ENCODE measurements at places on chromosomes 3 and 15.

DNA sequence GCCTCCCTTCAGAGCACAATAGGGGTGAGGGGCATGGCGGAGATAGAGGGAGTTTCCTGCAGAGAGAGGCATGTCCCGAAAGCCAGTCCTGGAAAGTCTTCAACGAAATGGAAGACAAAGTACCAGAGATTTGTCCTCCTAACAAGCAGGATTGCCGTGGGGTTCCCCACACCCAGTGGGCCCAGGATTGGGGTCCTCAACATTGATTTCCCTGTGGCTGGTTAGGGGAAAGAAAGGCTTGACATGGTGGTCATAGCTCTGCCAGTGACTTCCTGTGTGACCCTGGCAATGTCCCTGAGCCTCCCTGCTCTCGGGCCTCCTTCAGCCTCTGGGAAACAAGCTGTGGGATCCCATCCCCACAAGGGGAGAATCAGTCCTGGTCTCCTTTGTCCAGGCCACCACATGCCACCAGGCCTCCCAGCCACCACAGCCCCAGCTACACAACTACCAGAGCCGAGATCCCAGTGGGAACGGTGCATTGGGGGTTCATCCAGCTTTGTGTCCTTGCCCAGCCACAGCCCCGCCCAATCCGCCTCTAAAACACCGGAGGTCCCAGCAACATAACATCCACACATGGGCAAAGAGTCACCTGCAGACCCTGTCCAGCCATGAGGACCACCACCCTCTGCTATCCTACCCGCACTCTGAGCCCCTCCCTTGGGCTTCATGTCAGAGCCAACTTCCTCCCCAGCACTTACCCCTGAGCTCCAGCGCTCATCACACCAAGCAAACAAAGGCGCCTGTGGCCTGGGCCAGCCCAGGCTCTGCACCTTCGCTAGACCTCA is 63.0 kb downstream of the ADAMTS17 start:
- DNase-seq = no peak

GRCh38 chr15:29242456-29243242 is 27.0 kb downstream of the NSMCE3 start:
- peak; percentile 4 for DNase-seq

- DNase-seq = no peak
Observed at GRCh38 chr3:196707566-196707965, 4.5 kb downstream of the CEP19 start.

DNA sequence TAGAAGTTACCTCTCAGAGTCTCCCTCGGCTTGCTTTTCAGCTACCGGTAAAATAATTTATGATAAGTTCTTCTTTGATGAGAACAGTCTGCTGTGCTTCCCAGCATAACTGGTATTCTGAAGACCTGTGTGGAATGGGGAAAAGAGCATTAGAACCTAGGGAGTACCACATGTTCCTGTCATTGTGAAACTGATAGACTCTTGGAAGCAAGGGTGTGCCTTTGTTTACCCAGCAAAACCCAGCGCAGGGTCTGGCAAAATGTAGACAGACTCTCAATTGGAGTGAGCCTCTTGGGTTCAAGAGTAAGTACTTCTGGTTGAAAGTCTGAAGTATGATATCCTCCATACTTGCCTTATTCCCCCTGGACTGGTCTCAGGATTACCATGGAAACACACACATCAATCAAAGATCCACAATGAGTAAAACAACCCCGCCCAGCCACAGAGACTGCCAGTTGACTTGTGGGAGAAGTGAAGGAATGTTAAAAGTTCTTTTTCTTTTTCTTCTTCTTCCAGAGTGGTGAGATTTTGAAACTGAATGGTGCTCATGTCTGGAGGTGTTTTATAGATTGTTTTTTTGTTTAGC is 652.4 kb upstream of the NAALADL2 start:
- DNase-seq = no peak

GRCh38 chr3:52769786-52770455 is 819 bp downstream of the NEK4 start:
- DNase-seq = peak; percentile 7

- DNase-seq = no peak
Observed at GRCh38 chr15:62474771-62475124, 309.7 kb upstream of the C2CD4B start.

- no peak for DNase-seq
Observed at GRCh38 chr3:56775445-56775837, 26.3 kb downstream of the ARHGEF3 start.

DNA sequence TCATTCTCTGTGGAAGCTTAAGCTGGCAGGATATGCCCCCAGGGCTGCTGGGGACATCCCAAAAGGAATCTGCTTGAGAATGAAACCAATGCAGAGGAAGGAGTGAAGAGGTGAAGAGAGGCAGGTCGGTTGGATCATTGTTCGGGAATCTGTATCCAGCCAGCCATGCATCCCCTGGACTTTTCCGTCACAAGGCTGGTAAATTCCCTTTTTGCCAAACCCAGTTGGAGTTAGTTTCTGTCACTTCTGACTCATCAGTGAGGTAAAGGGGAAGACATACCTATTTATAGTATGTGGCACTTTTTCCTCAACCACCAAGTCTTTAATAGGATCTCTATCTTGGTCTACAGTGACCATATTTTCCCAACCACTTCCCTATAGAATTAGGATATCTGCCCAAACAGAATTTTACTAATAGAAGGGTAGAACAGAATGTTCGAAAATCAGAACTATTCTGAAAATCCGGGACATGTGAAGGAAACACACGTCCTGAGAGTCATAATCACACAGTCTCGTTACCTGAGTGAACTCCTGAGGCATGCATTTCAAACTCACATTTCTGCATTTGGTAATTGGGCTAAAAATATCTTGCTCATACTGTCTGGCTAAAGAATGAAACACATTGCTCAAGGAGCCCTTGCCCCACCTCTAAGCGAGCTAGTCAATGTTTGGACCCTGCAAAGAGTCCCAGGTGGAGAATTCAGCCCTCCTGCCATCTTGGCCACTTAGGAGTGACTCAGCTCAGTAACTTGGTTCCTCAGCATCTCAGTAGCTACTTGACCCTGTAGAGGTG is 289.7 kb upstream of the ADAMTS9 start:
- peak; percentile 44 for DNase-seq

GRCh38 chr15:68578175-68578979 is 416 bp upstream of the CORO2B start:
- peak; percentile 70 for DNase-seq

DNA sequence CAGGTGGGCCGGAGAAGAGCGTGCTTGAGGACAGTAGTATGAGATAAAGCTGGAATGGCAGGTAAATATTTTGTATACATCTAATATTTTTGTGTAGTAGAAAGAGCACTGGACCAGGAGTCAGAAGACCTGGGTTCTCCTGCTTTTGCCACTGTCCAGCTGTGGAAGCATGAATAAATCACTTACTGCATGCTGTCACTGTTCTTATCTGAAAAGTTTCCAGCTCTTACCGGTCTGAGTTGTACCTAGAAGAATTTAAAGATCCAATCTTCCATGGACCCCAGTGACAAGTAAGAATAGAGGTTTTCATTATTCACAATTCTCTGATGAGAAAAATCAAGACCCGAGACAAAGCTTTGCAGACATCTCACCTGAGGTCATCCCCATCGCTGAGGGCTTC is 5.9 kb downstream of the XPC start:
- no peak for DNase-seq

DNA sequence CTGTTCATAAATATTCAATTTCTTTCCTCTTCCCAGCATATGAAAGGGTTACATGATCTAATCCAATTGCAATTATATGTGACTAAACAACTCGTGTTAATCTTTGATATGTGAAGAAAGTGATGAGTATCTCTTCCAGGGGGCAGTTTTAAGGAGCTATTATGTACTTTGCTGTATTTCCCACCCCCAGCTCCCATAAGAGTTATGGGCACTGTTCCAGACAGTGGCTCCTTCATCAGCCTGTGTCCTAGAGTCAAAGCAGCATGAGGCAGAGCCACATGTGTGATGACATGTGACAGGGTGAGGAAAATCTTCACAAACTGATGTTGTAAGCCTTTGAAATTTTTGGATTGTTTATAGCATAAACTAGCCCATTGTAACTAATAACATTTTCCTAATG is 315.4 kb downstream of the DIPK2A start:
- peak; percentile 2 for DNase-seq

DNA sequence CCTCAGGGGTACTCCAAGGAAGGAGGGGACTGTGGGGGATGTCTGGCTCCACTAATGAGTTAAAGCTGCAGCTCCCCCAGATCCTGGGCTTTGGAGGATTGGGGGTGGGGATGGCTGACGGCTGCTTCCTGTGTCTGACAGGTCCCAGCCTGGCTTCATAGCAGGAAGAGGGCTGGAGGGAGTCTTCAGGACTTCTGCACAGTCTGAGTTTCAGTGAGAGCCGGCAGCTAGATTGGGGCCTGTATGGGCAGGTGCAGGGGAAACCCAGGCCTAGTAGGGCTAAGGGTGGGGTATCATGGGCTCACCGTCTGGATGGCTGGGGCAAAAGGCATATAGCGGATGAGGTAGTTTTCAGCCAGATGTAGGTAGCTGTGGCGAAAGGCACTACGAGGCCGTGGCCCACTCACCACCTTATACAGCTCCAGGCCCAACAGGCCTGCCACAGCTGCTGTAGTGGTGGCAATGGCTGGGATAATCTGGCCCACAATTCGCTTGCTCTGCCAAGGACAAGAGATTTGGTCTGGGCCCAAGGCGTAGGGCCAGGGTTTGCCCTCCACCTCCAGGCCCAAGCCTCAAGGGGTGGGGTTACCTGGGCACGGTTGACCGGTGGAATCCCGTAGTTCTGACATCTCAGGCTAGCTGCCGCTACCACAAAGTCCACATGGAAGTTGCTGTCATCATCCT is 4.5 kb downstream of the INKA1 start:
- DNase-seq = peak; percentile 64

- DNase-seq = no peak
Observed at GRCh38 chr3:13148561-13149329, 75.5 kb upstream of the IQSEC1 start.

GRCh38 chr3:82382831-82383230 is 621.4 kb upstream of the GBE1 start:
- DNase-seq = no peak

GRCh38 chr3:53183514-53183913 is 22.5 kb downstream of the PRKCD start:
- no peak for DNase-seq

GRCh38 chr3:102936511-102937045 is 501.8 kb downstream of the ZPLD1 start:
- no peak for DNase-seq

DNA sequence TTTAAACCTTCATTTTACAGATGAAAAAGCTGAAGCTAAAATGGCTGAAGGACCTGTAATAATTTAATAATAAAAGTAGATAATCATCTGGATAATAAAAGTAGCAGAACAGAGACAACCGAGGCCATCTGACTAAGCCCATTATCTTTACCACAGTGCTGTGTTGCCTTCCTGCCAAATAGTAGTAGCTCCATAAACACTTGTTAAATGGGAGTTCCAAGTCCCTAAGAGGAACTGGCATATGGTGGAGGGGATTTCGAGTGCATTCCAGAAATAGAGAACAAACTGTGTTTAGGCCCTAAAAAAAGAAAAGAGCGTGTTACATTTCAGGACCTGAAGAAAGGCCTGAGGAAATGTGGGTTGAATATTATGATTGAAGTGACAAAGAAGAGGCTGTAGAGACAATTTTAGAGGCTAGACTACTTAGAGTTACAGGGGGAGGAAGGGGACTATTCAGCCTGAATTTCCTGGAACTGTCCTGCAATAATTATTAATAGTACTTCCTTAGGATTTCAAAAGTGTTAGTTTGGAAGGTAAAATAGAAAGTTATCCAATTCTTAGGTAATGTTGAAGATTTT is 424.3 kb downstream of the ROBO2 start:
- DNase-seq = no peak

DNA sequence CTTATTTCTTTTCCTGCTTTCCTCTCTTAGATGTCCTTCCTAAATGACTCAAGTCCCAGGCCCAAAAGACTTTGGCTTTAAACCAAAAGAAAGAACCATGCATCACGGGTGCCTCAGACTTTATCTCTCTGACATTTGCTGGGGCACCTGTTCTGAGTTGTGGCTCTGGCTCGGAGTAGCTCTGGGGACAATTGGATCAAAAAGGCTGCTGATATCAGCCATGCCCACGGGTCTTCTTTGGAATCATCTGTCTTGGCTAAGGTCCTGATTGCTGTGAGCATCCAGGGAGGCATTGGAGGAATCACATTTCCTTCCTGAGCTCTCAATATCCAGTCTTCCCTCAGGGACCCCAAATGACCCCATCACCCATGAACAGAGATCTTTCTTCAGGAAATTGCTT is 59.9 kb downstream of the CLSTN2 start:
- DNase-seq = no peak

DNA sequence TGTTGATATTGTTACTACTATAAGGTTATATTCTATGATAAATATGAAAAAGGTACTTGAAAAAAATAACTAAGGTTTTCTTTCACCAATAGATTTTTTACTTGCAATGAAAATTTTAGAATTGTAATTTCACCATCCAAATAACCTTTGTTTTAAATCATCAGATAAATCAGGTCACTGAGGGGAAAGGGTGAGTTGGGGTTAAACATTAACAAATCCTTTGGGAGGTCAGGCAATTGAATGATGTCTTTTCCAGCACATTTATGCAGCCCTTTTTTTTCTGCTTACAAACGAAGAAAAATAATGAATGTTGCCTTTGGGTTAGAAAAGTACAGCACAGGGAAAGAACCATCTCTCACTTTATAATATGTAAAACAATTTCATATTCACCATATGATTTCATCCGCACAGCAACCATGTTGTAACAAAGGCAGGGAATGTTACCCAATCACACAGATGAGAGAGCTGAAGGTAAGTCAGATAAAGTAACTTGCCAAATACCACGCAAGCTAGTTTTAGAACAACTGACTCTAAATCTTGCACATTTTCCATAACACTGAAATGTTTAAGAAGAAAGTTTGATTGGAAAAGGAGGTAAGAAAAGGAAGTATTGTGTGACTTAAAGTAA is 151.3 kb downstream of the FGF12 start:
- no peak for DNase-seq

- no peak for DNase-seq
Observed at GRCh38 chr3:95044101-95044500, 981.2 kb downstream of the NSUN3 start.

GRCh38 chr3:122890720-122891220 is 95.9 kb downstream of the SLC49A4 start:
- DNase-seq = no peak

- no peak for DNase-seq
Observed at GRCh38 chr15:66508293-66508883, 3.3 kb downstream of the ZWILCH start.

DNA sequence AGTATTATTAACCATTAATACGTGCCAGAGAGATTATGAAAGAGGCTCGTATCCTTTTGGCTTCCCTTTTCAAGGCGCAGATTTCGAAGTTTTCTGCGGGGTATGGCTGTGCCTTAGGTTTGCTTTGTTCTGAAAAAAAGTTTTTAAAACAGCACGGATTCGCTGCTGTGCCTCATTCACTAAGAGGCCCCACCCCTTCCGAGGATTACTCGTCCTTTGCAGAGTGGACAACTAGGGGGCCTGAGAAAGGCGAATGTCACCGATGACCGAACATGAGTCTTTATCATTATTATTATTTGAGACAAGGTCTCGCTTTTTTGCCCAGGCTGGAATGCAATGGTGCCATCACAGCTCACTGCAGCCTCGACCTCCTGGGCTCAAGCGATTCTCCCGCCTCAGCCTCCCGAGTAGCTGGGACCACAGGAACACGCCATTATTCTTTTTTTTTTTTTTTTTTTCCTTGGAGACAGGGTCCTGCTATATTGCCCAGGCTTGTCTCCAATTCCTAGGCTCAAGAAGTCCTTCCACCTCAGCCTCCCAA is 684 bp upstream of the RPS27L start:
- DNase-seq = peak; percentile 77

GRCh38 chr15:94235646-94236045 is 4.3 kb downstream of the MCTP2 start:
- DNase-seq = no peak
